ENCODE measurements at places on chromosomes 16 and 17. TPM values are rescaled to one million over a fixed set of nuclear protein-coding genes. Genes with fewer than 3 reads are reported as not detected.

DNA sequence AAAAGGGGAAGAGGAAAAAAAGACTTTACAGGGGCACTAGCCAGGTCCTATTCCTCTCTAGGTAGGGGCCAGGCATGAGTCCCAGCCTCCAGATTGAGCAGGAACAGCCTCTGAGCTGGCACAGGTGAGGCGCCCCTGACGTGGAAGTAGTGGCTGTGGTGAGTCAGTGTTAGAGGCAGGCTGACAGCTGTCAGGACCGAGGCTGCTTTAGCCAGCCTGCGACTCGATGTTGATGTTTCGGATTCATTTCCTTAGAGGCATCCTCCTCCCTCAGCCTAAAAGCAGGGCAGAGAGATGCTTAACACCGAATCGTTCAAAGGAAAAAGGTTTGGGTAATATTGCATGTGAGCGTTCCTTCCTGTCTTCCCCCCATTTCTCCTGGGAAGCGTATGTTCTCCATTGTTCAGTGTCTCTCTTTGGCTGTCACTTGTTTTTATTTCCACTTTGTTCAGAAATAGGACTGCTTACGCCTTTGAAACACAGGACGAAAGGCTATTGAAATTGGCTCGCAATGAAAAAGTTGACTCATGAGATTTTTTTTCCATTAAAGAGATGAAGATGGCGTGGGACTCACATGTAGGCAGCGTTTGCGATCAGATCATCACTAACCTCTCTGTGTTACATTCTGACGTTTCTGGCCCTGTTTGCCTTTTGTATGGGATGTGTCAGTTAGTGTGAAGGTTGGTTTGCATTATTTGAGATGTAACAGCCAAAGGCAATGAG is 1.3 kb downstream of the KIAA0513 start:
- H3K4me3 ChIP-seq: peak overlapping the region; percentile 84
- H3K27ac ChIP-seq: peak overlapping the region; percentile 1
- H3K4me1 ChIP-seq: peaks cover 9% of the 10 kb centered on the region
- H3K36me3 ChIP-seq: no peaks in the 10 kb centered on the region
- H3K27me3 ChIP-seq: no peaks in the 10 kb centered on the region
- DNase-seq: no peak

DNA sequence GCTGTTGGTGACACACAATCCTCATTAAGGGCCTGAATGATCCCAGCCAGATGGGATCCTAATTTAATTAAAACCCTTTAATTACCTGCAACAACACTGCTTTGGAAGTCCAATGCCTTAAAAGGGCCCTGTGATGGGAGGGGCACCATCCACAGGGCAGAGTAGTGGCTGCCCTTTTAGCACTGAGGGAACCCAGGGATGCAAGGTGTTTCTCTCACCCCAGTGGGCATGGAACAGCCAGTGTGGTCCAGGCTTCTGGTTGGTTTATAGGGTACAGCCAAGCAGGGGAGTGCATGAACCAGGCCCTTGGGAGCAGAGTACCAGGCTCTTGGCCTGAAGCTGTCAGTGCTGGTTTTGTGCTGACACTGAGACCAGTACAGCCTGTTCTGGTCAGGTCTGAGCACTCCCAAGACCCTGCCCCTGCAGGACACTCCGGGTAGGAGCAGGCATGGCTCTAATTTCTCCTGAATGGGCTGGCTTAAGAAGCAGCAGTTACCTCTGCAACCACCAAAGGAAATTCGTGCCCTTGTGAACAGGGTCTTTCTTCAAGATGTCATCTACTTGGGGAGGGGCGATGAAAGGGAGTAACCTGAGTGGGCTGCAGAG is 9.9 kb downstream of the NXPH3 start:
- H3K27ac ChIP-seq: no peak overlapping the region
- no peaks in the 10 kb centered on the region for H3K36me3 ChIP-seq
- no peak for DNase-seq
- H3K4me1 ChIP-seq: no peaks in the 10 kb centered on the region
- H3K4me3 ChIP-seq: no peak overlapping the region

- H3K27me3 ChIP-seq: no peaks in the 10 kb centered on the region
- DNase-seq: peak; percentile 84
- H3K4me3 ChIP-seq: peak overlapping the region; percentile 41
- no peaks in the 10 kb centered on the region for H3K36me3 ChIP-seq
These were observed 134.2 kb downstream of the USP22 start for GRCh38 chr17:20908313-20909267.

GRCh38 chr16:78866521-78866920 is 734.0 kb downstream of the MAF start:
- H3K27me3 ChIP-seq: no peaks in the 10 kb centered on the region
- no peak overlapping the region for H3K4me3 ChIP-seq
- peaks cover 12% of the 10 kb centered on the region for H3K4me1 ChIP-seq

DNA sequence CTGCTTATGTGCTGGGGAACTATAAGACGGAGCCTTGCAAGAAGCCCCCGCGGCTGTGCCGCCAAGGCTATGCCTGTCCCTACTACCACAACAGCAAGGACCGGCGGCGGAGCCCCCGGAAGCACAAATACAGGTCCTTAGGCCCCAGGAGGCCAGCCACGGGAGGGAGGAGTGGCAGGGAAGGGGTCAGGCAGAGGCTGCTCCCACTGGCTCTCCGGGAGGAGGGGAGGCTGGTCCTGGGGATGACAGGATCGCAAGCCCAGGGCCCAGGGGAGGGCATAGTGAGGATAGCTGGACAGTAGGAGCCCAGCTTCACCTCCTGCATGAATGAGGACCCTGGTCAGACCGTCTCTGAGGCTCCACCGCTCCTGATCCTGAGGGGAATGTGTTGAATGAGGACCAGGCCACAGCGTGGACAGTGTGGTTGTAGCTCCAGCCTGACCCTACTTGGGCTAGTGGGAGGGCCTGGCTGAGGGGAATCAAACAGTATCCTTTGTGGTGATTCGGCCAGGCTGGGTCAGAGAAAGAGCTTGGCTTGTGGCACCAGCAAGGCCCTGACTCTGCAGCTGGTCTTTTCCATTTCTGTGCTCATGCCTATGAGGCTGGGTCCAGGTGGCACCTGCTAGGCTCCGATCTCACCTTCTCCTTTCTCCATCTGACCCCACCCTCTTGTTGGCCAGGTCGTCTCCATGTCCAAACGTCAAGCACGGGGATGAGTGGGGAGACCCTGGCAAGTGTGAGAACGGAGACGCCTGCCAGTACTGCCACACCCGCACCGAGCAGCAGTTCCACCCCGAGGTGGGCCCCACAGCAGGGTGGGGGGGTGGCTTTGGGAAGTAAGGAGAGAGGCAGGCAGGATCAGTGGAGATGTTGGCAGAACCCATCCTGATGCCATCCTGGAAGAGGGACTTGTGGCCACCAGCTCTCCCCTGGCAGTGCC is 28.7 kb downstream of the UNK start:
- no peak overlapping the region for H3K4me3 ChIP-seq
- H3K4me1 ChIP-seq: no peaks in the 10 kb centered on the region
- no peak overlapping the region for H3K27ac ChIP-seq
- DNase-seq: no peak

The MYH10 gene
- 30.4 TPM for total RNA-seq

- H3K27me3 ChIP-seq: no peaks in the 10 kb centered on the region
- no peaks in the 10 kb centered on the region for H3K36me3 ChIP-seq
- no peaks in the 10 kb centered on the region for H3K4me1 ChIP-seq
These were observed 54.4 kb upstream of the RCVRN start for GRCh38 chr17:9959377-9959981.

DNA sequence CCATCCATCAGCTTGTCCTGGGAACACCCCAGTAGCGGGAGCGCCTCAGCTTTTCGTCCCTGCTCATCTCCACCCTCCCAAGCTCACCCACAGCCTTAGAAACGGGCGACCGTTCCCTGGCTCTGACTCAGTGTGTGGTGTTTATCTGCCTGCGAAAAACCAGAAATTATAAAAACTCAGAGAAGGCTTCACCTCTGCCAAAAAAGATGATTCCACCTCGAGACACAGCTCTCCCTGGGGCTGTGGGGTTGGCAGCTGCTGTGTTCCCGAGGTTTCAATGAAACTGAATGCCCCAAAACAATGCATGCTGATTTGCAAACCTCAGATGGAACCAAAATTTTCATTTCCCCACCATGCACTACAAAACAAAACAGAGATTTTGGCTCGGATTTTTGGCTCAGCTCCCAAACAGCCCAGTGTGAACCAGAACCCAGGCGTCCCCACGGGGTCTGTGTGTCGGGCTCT is 62.4 kb upstream of the MED9 start:
- H3K4me1 ChIP-seq: peaks cover 2% of the 10 kb centered on the region
- no peak overlapping the region for H3K27ac ChIP-seq
- H3K4me3 ChIP-seq: no peak overlapping the region
- DNase-seq: peak; percentile 12
- H3K27me3 ChIP-seq: no peaks in the 10 kb centered on the region

DNA sequence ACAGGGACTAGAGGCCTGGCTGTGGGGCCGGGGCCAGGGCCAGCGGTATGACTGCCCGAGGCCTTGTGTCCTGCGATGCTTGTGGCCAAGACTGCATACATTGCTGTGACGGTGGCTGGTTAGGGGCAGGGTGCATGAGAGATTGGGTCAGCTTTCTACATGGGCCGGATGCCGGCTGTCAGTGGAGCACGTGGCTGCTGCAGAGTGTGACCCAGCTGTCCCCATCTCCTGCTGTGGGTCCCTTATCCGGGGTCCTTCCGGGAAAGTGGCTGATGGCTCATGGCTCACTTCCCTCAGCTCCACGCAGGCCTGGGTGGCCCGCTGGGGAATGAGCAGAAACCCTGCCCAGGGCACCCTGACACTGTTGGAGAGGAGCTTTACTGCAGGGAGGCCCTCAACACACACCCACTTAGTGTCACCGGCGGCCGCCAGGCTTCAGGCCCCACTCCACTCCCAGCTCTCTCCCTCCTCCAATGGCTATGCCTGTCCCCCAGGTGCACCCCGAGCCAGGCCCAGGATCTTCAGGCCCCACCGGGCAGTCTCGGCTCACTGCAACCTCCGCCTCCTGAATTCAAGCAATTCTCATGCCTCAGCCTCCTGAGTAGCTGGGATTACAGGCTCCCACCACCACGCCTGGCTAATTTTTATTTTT is 808 bp upstream of the RGS11 start:
- H3K27me3 ChIP-seq: no peaks in the 10 kb centered on the region
- H3K4me3 ChIP-seq: no peak overlapping the region
- no peak overlapping the region for H3K27ac ChIP-seq
- no peak for DNase-seq

DNA sequence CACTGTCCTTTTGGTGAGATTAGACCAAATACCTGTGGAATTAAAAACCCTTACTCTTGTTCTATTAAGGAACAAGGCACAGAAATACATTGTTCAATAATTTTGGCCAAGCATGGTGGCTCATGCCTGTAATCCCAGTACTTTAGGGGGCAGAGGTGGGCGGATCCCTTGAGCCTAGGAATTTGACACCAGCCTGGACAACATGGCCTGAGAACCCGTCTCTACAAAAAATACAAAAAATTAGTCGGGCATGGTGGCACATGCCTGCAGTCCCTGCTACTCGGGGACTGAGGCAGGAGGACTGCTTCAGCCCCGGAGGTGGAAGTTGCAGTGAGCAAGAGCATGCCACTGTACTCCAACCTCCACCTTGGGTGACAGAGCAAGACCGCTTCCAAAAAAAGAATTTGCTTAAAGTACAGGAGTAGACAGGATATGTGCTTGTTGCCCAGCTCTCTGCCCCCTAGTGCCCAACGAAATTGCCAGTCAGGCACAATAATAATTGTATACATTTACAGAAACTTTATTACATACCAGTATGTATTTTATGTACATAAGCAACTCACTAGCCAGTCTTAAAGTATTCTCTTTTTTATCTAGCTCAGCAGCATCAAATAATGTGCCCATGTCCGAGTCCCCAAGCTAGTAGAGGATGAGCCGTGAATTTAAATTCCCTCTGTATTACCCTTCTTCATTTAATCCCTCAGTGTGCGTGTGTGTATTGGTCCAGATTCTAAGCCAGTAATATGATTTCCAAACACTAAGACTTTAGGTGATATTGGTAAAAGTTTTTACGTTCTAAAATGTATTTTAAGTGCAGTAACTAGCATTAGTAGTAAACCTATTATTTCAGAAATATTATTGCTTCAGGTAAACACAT is 1.4 kb downstream of the THUMPD1 start:
- no peaks in the 10 kb centered on the region for H3K36me3 ChIP-seq
- H3K4me3 ChIP-seq: peak overlapping the region; percentile 100
- peak overlapping the region; percentile 98 for H3K27ac ChIP-seq
- peaks cover 9% of the 10 kb centered on the region for H3K4me1 ChIP-seq
- H3K27me3 ChIP-seq: no peaks in the 10 kb centered on the region

DNA sequence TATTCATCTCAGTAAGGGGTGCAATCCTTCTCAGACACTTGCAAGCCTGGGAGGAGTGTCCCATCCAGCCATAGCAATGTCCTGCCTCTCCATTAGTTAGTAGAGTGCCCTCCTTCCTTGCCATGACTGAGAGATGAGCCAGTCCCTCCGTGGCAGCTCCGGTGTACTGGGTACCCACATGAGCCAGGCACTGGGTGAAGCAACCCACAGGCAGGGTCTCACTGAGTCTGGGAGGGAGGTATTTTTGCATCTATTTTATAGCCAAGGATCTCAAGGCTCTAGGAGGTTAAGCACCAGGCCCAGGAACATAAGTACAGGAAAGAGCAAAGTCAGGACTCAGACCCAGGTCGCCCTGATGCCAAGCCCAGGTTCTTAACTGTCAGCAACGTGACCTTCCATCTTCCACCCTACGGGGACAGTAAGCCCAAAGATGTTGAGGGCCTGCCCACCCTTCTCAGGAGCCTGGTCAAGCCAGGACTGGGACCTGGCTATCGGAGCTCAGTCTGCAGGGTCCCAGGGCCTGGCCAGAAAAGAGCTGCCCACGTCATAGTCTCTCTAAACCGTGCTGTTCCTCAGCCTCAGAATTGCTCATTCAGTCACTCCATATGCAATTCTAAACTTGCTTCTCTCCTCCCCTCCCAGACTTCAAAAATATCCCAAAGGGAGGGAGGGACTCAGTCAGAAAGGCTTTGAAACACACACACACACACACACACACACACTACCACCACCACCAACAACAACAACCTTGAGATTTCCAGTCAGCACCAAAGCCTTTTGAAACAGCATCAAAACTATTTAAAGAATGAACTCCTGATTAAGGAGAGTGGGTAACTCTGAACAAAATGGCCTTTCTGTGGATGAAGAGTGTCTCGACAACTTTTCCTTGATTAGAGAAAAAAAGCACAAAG is 16.6 kb downstream of the NOS2 start:
- no peaks in the 10 kb centered on the region for H3K36me3 ChIP-seq
- no peak overlapping the region for H3K4me3 ChIP-seq
- H3K27ac ChIP-seq: no peak overlapping the region
- H3K27me3 ChIP-seq: no peaks in the 10 kb centered on the region
- no peak for DNase-seq

The TEX19 gene
- not detected for total RNA-seq

The TMEM235 gene
- not detected for total RNA-seq

The CLEC18A gene
- total RNA-seq: 0.20 TPM
